ENCODE measurements at places on chromosomes 2 and 18.
A peak's percentile ranks its signal among the peaks of the same experiment; 100 is the strongest.

DNA sequence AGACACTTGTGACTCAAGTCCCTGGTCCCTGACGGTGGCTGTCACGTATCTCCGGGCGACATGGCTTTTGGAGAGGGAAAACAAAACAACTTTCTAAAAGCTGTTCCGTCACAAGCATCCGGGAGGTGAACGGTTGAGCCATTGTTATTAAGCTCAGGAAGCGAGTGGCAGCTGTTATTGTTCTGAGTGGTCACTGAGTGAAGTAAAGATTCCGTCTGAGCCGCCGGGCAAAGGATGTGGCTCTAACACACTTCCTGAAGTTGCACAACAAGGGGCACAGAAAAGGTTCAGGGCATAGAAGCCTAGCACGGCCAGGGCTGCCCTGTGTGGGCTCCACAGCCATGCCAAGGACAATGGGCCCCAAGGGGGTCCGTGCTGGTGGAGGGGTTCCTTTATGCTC, 24.3 kb downstream of the INPP5D start:
- DNase-seq = no peak

DNA sequence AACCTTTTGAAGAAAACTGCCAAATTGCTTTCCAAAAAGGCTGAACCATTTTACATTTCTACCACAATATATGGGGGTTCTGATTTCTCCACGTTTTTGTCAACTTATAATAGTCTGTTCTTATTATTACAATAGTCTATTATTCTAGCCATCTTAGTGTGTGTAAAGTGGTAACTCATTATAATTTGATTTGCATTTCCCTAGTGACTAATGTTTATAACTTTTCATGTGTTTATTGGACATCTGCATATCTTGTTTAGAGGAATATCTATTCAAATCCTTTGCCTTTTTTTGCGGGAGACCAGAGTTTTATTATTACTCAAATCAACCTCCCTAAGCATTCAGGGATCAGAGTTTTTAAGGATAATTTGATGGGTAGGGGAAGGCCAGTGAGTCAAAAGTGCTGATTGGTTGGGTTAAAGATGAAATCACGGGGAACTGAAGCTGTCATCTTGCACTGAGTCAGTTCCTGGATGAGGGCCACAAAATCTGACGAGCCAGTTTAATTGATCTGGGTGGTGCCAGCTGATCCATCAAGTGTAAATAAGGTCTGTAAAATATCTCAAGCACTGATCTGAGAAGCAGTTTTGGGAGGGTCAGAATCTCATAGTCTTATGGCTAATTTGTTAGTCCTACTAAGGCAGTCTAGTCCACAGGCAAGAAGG, 303.4 kb upstream of the NCKAP5 start:
- DNase-seq = no peak

DNA sequence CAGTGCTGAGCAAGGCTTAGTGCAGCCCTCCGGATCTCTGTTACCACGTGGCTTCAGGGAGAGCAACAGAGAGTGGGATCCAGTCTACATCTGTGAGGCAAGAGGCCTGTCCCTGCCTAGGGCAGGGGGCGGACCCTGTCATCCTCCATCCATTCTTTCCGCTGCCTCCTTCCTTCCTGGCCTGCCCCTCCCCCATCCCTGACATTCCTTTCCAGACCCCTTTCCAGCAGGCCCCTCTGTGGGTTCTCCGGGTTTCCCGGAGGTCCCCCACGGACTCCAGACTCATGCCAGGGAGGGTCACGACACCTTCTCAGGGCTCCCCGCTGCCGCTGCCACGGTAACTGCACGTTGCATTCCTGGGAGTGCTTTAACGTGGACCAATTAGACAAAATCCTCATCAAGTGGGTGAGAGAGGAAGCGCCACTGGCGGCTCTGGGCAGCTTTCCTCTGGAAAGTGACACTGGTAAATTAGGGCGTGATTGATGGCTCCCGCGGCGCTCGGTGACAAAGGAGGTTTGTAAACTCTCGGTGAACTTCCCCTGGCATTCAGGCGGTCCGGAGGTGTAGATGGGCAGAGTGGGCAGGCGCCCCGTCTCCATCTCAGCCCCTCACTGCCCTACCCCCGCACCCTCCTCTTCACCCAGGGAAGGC, 11.4 kb downstream of the ATOH8 start:
- no peak for DNase-seq

DNA sequence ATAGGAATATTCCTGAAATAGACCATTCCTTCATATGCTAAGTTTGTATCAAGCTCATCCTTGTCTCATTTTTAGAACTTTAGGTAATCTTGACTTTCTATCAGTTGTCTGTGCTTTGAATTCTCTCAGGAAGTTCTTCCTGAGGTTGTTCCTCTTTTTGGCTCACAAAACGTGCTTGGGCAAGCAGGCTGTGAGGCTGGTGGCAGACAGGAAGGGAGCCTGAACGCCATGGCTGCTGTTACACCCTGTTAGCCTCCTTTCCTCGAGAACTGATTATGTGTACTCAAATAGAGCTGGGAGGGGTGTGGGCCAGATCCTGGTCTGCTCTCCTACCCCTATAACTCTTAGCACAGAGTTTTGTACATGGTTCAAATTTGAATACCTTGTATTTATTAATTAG, 136.4 kb upstream of the CELF4 start:
- DNase-seq = no peak

- DNase-seq = no peak
Observed at GRCh38 chr18:24362757-24363156, 34.9 kb downstream of the OSBPL1A start.

- no peak for DNase-seq
Observed at GRCh38 chr2:15793078-15793913, 147.1 kb upstream of the MYCN start.

DNA sequence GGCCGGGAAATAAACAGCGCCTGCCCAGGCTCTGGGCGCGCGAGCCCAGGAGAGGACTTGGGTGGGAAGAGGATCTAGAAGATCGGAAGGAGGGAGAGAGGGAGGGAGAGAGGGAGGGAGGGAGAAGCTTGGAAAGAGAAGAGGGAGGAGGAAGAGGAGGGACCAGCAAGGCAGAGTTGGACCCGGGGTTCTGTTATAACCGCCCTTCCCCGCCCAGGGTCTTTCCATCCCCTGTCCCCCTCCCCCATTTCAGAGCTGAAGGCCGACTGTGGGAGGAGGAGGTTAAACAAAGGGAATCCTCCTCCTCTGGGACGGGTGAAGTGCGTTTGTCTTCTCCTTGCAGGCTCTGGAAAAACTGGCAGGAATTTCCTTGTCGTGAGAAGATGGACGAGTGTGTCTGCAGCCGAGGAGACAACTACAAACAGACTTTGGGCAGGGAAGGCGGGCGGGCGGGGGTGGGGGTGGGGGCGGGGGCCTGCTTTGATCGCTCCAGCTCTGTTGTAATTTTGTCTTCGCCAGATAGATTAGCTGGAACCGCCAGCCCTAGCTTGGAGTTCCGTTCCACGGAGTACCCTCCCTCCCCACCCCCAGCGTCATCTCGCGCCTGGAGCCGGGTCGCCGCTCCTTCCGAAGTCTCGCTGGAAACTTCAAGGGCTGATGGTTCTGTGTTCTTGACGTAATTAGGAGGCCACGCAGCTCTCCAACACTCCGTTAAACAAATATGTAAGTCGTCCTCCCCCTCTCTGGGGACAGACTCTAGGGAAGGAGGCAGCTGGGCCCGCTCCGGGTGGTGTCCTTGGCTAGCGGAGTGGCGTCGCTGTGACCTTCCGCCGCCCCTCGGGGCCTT, 6.4 kb upstream of the SP9 start:
- DNase-seq = no peak

DNA sequence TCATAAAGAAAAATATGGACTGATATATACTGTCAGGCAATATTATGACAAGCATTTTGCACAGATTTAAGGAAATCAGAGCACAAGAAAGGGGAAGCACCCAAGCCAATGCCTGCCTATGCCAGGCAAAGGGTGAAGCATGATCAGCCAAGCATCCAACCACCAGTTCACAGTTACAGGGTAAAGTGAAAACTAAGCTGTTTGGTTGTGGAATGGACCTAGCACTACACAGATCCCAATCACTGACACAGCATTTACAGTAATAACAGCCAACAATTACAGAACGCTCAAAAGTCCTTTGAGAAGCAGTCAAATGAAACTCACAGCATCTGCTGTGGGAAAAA, 90.3 kb downstream of the SP3 start:
- DNase-seq = no peak

DNA sequence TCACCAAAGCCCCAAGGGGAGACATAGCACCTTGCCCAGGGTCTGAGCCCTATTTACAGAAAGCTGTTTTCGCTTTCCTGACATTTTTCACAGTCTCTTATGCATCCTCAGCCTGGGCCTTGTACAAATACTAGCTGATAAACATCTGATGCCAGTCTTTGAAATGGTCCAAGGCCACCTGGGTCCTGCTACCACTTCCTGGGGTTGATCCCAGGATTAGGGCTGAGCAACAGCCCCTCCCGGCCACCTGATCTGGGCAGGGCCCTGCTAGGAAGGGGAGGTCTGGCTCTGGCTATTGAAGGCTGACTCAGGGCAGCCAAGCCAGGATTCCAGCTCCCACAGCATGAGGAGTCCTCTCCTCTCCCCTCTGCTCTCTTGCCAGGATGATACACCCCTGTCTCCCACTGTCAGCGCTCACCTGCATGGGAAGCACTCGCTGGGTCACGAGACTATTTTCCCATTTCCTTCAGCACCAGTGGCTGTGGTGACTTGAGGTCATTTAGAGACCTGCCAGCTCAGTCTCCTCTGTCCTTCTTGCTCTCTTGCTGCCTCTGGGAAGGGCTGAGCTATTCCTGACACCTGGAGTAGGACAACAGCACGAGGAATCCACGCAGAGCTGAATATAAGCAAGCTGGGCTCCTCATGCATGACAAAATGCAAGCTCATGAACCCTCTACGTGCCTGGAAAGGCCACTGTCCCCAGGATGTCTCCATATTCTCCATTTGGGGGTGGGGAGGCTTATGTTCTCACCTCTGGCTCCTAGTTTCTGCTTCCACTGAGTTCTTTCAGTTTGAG, 53.0 kb upstream of the LGALSL start:
- DNase-seq = no peak

GRCh38 chr2:138177693-138178092, 213.4 kb downstream of the HNMT start:
- no peak for DNase-seq

- no peak for DNase-seq
Observed at GRCh38 chr2:197877038-197877437, 72.6 kb downstream of the PLCL1 start.

DNA sequence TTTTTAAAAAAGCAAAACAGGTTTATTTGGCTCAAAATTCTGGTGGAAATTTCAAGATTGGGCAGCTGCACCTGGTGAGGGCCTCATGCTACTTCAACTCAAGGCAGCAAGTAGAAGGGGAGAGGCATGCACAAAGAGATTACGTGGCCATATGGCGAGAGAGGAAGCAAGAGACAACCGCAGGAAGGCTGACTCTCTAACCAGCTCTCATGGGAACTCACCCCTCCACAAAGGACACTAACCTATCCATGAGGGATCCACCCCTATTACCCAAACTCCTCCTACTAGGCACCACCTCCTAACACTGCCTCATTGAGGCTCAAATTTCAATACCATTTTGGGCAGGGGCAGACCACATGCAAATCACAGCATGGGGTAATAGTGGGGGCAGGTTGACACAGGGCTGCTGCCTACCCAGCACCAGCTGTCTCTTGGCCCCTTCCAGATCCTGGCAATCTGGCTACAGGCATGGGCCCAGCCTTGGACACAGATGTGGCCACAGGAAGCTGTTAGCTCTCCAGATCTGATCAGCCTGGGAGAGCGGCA, 2.0 kb upstream of the CAPN10 start:
- DNase-seq = no peak

DNA sequence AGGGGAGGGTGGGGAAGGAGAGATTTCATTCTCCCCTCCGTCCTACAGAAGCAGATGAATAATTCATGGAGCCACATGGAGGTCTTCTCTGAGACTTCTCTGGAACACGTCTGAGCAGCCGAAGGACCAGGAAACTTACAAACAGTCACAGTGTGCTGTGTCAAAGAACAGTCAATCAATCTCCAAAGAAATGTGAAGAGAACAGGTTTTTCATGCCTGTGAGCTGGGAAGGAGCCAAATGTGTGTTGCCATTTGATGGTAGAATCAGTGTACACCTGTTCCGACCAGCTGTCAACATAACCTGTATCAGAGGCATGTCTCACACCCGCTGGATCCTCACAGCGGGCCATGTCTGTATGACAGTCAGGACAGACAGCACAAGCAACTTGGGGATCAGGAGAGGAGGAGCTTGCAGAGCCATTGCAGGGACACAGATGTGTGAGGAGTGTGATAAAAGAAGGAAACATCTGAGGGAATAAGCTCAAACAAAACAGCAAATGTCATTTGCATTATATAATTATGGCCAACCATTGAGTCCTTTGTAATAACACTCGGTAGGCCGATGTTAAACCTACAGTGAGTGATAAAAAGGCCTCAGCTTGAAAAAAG, 298.5 kb downstream of the EN1 start:
- DNase-seq = no peak

GRCh38 chr2:157902692-157903091, 26.6 kb upstream of the ACVR1 start:
- DNase-seq = no peak

DNA sequence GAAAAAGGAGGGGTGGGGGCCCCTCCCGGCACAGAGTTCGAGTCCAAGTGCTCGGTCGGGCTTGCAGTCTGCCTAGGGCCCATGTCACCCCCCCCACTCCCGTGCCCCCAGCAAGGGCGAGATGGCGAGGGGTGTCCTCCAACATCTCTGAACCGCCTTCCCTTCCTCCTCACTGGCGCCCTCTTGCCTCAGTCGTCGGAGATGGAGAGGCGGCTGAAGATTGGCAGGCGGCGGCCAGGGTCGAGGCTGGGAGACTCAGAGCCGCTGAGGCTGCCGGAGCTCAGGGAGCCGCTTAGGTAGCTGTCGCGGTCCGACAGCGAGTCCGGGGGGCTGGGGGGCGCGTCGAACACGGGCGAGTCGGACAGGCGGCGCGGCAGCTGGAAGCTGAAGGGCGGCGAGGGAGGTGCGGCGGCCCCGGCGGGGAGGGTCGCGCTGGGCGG, 2.3 kb downstream of the ZFP36L2 start:
- no peak for DNase-seq

GRCh38 chr2:45691171-45691999, 39.9 kb downstream of the PRKCE start:
- no peak for DNase-seq

GRCh38 chr2:169714699-169715098, 18.9 kb upstream of the KLHL23 start:
- no peak for DNase-seq

DNA sequence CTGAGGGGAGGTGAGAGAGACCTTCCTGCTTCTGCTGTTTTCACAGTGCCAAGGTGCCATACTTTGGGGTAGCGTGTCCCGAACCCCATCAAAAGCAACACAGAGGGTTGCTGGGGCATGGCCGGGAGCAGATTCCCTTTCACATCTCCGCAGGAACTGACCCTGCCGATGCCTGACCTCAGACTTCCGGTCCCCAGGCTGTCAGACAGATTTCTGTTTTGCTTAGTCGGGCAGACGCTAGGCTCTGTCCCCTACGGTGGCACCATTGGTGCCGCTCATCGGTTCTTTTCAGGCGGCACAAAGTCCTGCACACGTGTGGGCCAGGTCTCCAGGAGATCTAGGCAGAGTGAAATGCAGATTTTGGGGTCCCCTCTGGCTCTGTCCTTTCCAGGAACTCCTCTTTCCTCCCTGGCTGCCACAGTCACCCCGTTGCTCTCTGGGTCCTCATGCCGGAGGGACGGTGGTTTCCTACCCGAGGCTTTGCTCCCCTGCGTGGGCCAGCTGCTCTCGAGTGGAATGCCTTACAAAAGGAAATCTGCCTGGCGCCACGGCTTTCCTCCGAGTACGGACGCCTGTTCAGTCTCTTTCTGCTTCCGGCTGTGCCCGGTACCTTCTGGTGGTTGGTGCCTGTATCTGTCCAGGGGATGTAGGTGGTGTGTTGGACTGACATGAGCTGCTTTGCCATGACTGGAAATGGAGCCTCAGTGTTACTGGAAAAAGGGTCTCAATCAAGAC, 39.3 kb downstream of the RTP5 start:
- no peak for DNase-seq

- peak; percentile 55 for DNase-seq
Observed at GRCh38 chr2:238339814-238340213, 19.5 kb downstream of the TRAF3IP1 start.

Data from HuH-7 (cell line).